ENCODE measurements at places on chromosomes 1 and 21.

DNA sequence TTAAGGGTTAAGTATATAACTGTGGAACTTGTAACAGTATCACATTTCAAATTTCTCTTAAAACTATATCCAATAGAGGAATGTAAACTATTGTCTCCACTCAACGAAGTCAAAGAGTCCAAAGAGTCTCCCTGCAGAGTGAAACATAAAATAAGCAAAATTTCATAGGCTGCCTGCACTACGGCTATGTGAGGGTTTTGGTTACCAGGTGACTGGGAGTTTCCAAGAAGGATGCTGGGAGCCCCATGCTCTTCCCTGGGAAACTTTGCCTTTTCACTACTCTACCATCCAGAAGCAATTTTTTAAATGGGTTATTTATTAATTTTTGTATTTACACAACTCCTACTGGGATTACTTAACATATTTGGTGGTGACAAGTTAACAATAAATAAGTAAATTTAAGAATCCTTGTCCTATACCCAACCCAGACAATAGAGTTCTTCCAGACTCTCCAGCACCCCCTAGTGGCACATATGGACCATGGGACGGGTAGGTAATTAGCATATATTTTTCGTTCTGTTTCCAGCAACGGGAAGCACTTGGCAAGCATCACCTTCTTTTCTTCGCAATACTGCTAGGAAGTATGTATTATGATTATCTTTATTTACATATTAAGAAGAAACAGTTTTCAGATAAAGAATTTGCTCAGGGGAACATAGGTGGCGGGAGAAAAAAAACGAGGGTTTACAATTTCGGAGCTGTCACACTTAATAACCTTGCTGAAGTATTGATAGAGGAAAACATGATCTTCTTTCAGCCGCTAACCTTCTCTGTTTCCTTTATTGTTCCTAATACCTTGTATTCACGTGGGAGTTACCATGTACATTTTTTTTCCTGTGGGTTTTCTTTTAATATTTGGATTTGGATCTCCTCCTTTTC is 3.5 kb downstream of the FMO2 start:
- ATAC-seq, result peak; percentile 97

DNA sequence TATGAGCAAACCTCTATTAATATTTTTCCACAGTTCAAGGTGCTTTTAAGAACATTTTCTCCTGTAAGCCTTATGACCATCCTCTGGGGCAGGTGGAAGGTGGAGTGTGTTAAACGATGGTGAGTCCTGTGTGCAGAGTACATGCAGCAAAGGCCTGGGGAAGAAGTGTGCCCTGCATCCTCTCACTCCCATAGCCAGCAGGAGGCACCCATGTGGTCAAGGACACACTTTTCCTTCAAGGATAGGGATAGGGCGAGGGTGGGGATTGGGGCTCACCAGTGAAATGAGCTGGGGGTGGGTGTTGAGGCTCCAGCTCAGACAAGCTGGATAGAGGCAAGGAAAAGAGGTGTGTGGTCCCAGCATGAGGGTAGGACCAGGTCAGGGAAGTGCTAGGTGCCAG is 120.8 kb upstream of the KCNE2 start:
- ATAC-seq, result no peak

GRCh38 chr1:151479462-151479861 is 20.2 kb upstream of the POGZ start:
- ATAC-seq, result peak; percentile 51

GRCh38 chr1:97078872-97079271 is 357.3 kb downstream of the PTBP2 start:
- ATAC-seq, result no peak

DNA sequence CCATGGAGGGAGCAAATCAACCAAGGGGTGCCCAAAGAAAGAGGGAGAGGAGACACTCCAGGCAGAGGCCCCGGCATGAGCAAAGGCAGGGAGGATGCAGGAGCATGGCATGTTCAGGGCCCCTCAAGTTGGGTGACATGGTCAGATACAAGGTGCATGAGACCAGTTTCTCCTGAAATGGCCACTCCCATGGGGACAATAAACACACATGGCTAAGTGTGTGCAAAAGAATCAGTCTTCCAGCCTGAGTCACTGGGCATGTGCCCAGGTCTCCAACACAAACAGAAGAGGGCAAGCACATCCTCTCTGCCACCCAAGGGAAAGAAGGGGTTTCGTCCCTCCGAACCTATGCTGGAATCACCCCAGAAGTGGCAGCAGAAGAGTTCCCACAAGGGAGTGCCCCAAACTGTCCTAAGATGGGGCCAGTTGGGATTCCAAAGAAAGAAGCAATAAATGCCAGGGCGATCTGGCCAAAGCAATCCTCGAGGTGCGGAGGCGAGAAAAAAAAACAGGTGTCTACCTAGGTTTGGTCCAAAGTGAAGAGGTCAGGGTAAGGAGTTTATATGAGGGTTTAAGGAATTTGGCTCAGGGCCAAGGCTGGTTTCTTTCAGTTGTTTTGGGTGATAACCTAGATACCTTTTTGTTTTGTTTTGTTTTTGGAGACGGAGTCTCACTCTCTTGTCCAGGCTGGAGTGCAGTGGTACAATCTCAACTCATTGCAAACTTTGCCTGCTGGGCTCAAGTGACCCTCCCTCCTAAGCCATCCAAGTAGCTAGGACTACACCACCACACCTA is 13.2 kb downstream of the CASP9 start:
- ATAC-seq, result no peak

DNA sequence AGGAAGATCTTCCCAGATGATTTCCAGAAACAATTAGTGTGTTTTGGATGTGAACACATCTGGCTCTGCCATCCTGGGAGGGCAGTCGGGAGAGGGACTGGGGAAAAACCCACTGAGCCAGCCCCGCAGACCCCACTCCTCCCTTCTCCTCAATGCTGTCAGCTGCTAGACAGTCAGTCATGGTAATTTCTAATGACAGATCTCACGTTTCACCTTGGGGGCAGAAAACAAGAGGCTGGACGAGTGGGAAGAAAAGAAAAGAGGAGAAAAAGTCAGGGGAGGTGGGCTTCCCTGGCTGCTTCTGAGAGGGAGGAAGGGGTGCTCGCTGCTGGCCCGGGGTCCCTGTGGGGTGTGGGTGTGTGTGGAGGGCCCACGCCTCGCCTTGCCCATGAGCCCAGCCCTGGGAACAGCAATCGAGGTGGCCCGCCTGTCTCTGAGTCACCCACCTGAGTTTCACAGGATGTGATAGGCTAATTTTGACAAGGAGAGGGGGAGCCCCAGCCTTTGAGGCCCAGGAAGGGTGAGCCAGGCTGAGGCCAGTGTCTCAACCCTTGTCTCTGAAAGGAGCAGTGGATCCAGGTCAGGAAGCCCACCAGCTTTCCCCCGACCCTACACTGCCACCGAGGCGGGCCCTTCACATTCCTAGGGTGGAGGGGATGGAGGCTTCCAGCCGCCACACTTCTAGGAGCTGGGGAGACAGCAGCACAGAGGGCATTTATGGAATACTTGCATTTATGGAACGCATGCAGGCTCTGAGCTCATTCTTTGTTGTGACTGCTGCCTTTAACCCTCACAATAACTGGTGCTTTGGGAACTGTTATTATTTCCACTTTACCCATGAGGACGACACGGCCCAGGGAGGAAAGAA is 49.1 kb upstream of the IFNLR1 start:
- peak; percentile 63 for ATAC-seq

DNA sequence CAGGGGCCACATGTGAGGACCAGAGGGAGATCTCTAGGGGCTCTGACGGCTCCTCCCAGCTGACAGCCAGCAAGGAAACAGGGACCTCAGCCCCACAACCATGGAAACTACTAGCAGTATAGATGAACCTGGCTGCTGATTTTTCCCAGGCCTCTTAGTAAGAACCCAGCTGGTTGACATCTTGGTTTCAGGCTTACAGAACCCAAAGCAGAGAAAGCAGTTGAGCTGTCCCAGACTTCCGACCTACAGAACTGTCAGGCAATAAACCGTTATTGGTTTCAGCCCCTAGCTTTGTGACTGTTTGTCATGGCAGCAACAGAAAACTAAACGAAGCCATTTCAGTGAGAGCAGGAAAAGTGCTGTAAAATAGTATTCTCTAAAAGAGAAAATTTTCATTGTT is 36.4 kb downstream of the ETS2 start:
- no peak for ATAC-seq

DNA sequence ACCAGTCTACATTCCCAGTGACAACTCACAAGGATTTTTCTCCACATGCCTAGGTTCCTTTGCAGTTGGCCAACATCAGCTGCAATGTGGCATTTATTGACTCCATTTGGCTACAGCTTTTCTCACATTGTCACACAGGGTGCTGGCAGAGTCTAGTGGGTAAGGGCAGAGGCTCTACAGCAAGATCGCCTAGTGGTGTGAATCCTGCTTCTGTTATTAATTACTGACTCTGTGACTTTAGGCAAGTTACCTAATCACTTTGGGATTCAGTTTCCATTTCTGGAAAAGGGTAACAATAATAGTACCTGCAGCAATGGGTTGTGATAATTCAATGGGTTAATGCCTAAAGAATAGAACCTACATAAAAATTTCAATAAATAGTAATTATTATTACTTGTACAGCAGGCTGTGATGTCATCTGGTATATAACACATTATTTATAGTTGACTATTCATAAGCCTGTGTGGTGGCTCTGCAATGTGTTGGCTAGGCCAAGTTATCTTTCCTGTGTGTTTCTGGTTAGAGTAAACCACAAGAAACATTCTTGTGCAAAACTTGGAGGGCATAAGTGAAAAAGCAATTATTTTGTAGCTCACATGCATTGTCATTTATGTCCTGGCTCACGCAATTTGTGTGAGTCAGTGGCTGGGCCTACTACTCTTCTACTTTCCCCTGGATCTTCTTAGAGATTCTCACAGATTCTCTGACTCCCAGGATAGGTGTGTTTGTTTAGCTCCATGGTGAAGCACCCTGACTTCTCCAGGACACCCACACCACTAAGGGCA is 59.5 kb downstream of the PTGS2 start:
- peak; percentile 78 for ATAC-seq

DNA sequence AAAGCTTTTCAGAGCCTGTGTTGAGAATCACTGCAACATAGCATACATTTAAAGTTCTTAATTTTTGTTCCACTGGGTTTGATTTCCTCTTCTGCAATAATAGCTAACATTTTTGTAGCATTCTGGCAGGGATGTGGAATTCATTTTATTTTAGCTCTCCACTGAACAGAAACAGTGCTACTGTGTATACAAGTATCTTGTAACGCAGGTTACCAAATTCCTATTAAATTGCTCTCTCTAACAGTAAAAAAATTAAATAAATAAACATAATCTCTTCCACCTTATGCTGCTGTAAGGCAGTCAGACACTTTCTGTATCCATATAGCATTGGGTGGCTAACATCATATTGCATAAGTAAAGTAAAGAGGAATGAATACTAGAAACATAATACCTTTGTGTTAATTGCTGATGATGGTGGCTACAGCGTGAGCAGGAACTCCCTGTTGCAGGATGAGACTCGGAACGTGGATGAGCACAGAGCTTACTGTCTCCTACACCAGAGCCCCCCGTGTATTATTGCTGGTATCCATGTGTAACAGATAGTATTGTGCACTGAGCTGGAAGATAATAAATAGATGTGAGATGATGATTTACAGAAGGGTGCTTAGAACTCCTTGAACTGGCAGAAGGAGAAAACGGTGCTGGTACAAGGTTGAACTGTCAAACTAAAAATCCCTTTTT is 276.9 kb upstream of the SNX7 start:
- ATAC-seq, result no peak

- ATAC-seq, result no peak
Measured at GRCh38 chr1:186142159-186142558, 232.9 kb downstream of the TPR start.

DNA sequence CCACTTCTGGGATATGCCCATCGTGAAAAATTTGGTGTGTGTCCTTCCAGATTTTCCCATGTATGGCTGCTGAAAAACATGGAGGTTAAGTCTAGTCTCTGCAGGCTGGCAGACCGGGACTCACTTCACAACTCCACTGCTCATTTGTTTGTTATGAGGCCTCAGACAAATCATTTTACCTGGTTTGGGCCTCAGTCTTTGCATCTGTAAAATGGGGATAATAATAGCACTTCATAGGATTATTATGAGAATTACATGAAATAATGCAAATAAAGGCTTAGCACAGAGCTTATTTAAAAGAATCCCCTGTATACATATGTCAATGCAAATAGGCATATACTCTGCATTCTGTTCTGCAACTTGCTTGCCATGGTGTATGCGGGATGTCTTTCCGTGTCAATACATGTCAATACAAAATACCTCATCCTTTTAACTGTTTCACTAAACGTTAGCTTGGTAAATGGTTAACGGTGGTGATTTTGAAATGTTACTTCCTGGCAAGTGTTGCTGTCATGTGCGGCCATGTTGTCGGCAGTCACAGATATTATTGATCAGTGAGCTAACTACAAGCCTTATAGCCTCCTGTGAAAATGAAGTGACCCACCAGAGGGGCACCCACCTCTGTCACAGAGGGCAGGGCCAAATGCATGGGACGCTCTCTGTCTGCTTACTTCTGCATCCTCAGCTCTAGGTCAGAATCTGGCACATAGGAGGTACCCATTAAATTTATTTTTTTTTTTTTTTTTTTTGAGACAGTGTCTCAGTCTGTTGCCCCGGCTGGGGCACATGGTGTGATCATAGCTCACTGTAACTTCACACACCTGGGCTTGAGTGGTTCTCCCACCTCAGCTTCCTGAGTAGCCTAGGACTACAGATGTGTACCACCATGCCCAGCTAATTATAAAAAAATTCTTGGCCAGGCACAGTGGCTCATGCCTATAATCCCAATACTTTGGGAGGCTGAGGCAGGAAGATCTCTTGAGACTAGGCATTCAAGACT is 4.3 kb downstream of the LCK start:
- no peak for ATAC-seq

- ATAC-seq, result no peak
Measured at GRCh38 chr21:20652846-20653245, 345.4 kb upstream of the NCAM2 start.

DNA sequence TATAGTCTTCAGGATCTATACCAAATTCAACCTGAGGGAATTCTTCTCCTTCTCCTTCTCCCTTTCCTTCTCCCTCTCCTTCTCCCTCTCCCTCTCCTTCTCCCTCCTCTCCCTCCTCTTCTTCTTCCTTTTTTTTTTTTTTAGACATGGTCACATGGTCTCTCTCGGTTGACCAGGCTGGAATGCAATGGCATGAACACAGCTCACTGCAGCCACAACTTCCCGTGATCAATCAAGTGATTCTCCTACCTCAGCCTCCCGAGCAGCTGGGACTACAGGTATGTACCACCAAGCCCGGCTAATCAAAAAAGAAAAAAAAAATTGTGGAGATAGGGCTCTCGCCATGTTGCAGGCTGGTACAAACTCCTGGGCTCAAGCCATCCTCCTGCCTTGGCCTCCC is 51.5 kb downstream of the DNAI4 start:
- no peak for ATAC-seq

DNA sequence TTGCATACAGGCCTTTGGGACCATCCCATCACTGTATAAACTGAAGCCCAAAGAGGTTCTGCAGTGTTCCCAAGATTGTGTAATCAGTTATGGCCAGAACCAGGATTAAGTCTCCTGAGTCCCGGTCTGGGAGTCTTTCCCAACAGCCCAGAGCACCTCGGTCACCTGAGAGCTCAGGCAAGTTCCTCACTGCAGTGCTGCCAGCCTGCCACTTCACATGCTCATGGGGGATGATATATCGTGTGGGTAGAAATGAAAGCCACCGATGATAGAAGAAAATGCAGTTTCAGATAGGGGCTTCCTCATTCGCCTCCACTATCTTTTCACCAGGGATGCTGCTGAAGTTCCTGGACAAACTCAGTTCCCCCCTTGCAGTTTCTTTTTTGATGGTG is 30.4 kb downstream of the FHAD1 start:
- ATAC-seq, result no peak

- no peak for ATAC-seq
Measured at GRCh38 chr1:1299686-1300351, 7.9 kb downstream of the ACAP3 start.

Measured in SK-N-SH treated with all-trans-retinoic acid at 6 μM for 48 hours (cell line).